Hematopoietic multipotent progenitor cell (in vitro differentiated cells): ENCODE measurements at places on chromosomes 2 and 18. TPM values are rescaled to one million over a fixed set of nuclear protein-coding genes. Genes with fewer than 3 reads are reported as not detected.

VIL1 gene
- under 0.01 TPM for total RNA-seq

MOCOS gene
- under 0.01 TPM for total RNA-seq

GPR45 gene
- total RNA-seq: not detected

UGT1A10 gene
- under 0.01 TPM for total RNA-seq

AGPS gene
- 45.0 TPM for total RNA-seq

DNA sequence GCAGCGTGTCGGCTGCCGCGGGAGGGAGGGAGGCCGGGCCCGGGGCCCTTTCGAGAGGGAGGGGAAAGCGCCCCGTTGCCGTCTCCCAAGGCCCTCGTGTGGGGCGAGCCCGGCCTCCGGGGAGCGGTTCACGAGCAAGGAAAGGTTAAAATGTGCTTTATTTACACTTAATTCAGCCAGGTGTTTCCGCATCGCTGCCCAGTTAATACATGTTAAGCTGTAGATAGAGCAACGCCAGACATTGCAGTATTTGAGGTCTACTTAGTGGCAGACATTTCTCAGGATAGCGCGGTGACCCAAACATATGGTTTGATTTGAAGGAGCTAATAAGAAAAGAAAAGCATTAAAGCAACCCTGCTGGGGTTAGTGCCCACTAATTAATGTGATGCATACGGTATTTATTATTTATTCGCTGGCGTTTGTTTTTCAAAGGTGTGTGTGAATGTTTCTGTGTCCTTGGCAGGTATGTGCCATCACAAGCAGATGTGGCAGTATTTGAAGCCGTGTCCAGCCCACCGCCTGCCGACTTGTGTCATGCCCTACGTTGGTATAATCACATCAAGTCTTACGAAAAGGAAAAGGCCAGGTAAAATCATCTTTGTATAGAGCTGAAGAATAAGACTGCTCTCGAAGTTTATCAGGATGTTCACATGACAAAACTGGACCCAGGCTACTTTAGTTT is 571 bp downstream of the EEF1B2 start:
- no peak for DNase-seq

- DNase-seq: no peak
These were observed 40.0 kb upstream of the GLS start for GRCh38 chr2:190840569-190841172.

DNA sequence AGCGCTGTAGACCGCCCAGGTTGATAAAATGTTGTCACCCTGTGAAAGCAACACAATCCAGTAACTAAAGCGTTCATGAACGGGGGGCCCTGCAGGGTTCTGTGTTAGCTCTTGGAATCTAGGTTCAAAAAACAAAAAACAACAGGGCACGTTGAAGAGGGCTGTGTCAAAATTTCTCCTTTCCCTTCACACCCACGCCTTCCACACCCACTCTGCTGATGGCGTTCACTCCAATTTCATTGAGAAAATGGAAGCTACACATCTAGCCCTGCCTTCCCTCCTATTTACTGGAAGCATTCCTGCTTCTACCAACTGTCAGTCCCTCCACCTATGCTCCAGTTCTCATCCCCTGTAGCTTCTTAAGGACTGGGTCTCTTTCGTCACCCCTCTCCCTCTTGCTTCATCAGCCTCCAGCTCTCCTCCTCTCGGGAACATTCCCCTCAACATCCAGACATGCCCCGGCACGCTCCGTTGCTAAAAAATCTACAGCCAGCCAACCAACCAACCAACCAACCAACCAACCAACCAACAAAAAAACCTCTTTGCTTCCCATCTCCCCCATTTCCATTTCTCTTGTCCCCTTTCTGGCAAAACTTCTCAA is 98.4 kb upstream of the SP3 start:
- DNase-seq: no peak

DNA sequence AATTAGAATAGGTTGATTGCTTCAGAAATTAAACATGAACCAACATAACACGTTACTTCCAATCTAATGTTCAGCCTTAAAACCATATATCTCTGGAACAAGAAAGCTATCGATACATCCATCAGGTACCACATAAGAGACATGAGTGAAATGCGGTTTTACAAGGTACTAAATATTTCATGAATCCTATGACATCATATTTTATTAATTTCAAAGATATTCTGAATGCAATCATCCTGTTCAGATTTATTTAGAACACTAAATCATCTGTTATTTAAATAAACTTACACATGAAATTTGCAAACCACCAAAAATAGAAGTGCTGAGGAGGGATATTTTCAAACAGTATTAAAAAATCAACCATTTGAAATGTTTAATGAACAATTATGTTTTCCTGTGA is 119.0 kb downstream of the OSBPL1A start:
- no peak for DNase-seq

DNA sequence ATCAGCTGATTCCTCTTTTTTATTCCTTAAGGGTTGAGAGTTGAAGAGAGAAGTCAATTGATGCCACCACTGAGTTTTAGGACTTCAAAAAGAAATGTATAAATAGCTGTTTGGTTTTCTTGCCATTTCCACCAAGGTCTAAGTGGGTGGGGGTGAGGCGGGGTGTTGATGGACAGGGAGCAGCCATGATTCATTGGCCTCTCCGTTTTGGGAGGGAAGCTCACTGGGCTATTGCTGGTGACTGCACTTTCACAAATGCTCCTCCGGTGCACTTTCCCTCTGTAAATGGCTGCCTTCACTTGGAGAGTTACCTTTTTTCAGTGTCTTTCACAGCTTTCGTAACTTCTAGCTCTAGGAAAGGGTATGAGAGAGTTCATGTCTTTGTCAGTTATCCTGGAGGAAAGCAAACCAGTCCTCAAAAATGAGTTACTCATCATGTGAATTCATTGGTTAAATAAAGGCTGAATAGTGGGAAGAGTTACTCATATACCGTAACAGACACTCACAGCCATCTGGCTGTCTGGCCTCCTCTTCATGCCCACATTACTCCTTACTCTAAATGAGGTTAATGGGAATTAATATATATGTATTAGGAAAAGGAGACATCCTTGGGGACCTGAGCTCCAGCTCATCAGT is 17.4 kb upstream of the CTAGE1 start:
- no peak for DNase-seq

GRCh38 chr2:38600242-38600891 is 2.4 kb downstream of the HNRNPLL start:
- no peak for DNase-seq

GRCh38 chr2:129929321-129930290 is 49.9 kb upstream of the RAB6C start:
- DNase-seq: no peak

DNA sequence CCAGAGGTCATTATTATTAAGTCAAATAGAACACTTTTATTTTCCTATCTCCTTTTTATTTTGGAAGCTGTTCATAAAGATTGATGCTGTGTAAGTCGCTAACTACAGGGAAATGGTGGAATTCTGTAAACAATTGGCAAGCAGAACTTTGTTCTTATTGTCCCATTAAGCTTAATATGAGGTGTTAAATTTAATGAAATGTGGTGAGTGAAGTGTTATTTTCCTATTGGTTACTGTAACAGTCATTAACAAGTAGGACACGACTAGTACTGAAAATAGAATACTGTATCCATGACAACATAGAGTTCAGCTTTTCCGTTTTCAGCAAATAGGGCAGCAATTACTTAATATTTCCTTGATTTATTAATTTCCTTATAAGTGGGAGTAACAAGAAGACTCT is 279.1 kb upstream of the ZEB2 start:
- DNase-seq: no peak

DNA sequence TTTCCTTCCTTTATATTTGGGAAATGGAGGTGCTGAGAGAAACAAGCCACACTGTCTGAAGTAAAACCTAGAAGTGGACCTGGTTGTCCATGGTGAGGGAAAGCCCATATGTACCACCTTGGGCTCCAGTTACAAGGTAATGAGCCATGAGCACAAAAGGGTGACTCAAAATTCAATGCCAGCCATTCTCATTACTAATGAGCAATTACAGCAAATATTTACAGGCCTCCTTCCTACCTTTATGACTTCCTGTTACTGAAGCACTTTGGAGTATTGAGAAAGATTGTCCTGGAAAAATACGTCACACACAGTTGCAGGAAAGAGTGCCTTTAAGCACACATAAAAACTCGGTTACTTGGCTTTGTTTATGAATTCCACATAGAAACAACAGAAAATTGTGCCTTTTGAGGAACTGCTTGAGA is 9.1 kb downstream of the EPAS1 start:
- peak; percentile 11 for DNase-seq

GRCh38 chr2:39547811-39548719 is 111.0 kb upstream of the MAP4K3 start:
- no peak for DNase-seq

- DNase-seq: no peak
These were observed 100.7 kb downstream of the NFATC1 start for GRCh38 chr18:79496237-79496977.

GRCh38 chr18:39945076-39945475 is 2010.0 kb upstream of the PIK3C3 start:
- DNase-seq: no peak

GRCh38 chr2:159185401-159186130 is 100.9 kb downstream of the WDSUB1 start:
- DNase-seq: peak; percentile 82

DNA sequence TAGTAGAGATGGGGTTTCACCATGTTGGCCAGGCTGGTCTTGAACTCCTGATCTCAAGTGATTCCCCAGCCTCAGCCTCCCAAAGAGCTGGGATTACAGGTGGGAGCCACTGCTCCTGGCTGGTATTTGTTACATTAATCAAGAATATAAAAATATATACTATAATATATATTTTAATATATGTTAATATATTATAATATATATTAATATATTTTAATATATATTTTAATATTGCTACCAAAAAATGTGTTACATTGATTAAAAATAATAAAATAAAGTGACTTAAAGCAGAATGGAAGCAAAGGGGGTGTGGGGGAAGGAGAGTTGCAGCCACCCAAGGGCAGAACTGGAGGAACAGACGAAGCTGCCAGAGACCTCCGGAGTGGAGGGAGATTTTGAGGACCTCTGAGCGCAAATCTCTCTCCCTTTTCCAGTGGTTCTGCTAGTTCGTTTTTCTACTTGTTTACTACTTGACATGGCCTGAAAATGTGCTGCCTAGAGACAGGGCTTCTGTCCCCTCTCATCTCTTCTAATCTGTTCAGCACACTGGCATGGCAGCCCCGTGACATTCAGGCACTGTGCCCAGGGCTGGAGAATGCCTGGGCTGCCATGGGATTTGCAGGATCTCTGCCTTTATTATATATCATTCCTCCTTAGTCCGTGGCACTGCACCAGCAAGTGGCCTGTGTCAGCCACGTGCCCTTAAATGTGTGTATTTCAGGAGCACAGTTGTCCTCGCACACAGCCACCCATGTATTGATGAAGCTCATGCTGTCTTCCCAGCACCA is 47.9 kb upstream of the RAB12 start:
- no peak for DNase-seq

- no peak for DNase-seq
These were observed 67.8 kb downstream of the DIPK1C start for GRCh38 chr18:74389171-74389927.

- DNase-seq: no peak
These were observed 1435.4 kb upstream of the LRRTM1 start for GRCh38 chr2:81739966-81740365.

- DNase-seq: no peak
These were observed 11.9 kb downstream of the IL18R1 start for GRCh38 chr2:102367331-102367971.

DNA sequence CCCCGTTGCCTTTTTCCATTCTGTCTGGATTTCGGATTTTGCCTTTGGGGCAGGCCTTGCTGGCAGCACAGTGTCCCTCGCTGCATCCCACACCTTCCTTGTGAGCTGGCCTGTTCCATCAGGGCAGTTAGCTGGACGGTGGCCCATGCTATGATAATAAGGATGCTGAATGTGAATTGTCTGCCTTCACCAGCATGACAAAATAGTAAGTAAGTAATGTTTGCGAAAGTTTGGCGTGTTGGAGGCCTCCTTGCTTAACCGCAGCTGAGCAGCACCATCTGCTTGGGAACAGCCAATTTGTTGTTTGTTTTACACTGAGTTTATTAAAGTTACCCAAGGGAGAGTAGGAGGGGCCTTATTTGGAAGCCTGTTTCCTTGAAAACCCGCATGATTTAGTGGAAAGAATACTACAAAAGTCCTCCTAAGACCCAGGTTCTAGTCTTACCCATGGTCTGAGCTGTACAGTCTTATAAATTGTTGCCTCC is 469.7 kb upstream of the FANCL start:
- no peak for DNase-seq

- DNase-seq: no peak
These were observed 977.6 kb downstream of the SUCLG1 start for GRCh38 chr2:83481436-83481835.

- DNase-seq: no peak
These were observed 117.6 kb downstream of the MAP4K4 start for GRCh38 chr2:101815154-101815553.

GRCh38 chr2:146523196-146523595 is 1321.6 kb upstream of the ACVR2A start:
- peak; percentile 32 for DNase-seq

GRCh38 chr18:9065864-9066263 is 36.6 kb upstream of the NDUFV2 start:
- DNase-seq: no peak

DNA sequence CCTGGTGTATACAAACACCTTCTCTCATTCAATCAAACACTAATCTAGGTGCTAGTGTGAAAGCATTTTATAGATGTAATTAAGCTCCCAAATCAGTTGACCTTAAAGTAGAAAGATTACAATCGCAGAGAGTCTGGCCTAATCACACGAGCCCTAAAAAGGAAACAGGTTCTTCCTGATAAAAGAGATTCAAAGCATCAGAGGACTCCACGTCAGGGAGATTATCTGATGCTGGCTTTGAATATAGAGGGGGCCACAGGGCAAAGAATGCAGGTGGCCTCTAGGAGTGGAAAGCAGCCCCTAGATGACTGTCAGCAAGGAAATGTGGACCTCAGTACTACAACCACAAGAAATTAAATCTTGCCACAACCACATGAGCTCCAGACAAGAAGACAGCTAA is 28.2 kb upstream of the ZC3H15 start:
- no peak for DNase-seq

DNA sequence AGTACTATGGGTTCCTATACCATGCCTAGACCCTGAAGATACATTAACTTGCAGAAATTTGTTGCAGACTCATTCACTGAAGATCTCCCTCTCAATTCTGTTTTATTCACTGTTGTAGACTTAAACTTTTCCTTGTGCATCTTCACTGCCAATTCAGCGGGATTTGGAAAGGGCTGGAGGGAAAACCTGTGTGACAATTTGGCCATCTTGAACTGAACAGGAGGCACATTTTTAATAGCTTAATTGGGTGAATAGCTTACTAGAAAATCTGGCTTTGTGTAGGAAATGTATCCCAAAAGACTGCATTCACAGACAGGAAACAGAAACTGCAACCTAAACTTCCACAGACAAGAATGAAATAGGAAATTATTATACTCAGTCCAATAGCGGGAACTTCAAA is 512.3 kb downstream of the XIRP2 start:
- DNase-seq: no peak
